DMS153 (cell line): ENCODE measurements at places on chromosomes 16 and 17.

GRCh38 chr16:50928065-50928464, 186.2 kb downstream of the CYLD start:
- no peak for DNase-seq

DNA sequence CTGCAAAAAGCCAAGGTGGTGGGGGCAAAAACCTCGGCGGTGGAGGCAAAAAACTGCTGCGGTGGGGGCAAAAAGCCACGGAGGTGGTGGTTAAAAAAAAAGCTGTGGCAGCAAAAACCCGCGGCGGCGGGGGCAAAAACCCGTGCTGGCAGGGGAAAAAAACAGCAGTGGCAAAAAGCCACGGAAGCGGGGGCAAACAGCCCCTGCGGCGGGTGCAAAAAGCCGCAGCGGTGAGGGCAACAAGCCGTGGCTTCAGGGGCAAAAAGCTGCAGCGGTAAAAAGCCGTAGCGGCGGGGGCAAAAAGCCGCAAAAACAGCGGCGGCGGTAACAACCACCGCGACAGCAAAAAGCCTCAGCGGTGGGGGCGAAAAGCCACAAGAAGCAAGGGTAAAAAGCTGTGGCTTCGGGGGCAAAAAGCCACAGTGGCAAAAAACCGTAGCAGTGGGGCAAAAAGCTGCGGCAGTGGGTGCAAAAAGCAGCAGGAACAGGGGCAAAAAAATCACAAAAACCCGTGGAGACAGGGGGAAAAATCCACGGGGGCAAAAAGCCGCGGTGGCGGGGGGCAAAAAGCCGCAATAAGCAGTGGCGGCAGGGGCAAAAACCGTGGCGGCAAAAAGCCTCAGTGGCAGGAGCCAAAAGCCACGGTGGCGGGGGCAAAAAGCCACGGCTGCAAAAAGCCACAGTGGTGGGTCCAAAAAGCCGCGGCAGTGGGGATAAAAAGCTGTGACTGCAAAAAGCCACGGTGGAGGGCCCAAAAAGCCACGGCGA, 193.7 kb downstream of the SHCBP1 start:
- DNase-seq: no peak

DNA sequence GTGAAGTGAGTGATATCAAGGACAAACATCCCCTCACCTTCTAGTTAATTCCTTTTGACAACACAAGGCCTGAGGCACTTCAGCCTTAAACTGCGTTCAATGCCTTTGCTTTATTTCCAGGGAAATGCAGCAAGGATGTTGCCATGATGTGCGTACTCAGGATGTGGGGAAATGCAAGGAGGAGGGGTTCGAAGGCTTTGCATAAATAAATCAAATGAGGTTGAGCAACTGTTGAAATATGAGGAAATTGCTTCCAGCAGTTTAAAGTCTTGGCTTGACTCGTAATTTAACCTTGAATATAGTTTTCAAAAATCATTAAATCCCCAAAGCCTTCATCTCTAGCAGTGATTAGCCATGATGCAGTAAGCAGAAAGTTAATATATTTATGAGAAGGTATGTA, 81.8 kb upstream of the CCL2 start:
- no peak for DNase-seq

- no peak for DNase-seq
Measured at GRCh38 chr16:73183611-73184092, 135.7 kb upstream of the ZFHX3 start.

DNA sequence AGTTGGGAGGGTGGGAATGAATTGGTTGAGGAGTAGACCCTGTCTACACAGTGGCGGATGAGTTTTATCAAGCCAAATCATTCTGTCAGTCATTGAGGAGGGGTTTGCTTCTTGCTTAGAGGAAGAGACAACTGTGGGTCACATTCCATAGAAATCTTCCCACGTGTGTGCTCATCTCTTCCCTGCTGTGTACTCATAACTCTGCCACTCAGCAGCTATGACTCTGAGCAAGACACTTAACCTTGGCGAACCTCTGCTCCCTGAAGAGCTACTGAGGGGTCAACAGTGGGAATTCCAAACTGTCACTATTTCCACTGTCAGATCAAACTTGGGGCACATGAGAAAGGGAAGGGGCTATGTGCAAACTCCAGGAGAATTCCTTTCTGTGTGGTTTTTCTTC, 72.6 kb upstream of the COX10 start:
- DNase-seq: no peak

GRCh38 chr16:78823027-78823426, 723.6 kb downstream of the WWOX start:
- DNase-seq: no peak

DNA sequence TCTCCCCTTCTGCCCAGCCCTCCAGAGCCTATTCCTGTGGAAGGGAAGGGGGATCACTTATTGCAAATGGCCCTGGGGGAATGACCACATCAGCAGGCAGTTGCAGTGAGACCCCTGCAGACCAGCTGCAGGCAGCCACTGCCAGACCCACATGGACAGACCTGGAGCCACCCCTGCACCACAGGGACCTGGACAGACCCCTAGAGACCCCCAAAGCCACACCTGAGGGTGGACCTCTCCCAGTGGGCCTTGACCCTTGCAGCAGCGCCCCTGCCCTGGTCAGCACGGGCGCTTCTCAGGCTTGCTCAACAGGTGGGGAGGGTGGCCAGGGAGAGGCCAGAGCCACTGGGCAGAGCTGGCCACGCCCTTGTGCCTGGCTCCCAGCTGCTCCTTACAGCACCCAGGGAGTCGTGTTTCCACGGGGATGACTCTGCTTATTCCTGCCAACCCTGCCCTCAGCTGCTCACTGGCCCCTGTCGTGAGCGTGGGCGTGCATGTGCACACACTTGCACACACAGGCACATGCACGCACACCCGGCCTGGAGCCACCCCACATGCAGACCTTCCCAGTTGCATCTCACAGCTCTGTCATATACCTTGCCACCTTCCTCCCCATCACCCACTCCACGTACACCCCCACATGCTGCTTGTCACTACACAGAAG, 1.3 kb upstream of the SCN4A start:
- DNase-seq: no peak

GRCh38 chr17:78651554-78651953, 74.4 kb upstream of the DNAH17 start:
- no peak for DNase-seq

- DNase-seq: no peak
Measured at GRCh38 chr17:62075308-62075815, 10.3 kb upstream of the MED13 start.
